Heart right ventricle (tissue), 16 donors: ENCODE measurements at places on chromosomes 11 and 22. TPM values are rescaled to one million over a fixed set of nuclear protein-coding genes. Genes with fewer than 3 reads are reported as not detected.

The SYCE3 gene
- not detected for total RNA-seq

The SCUBE2 gene
- total RNA-seq: 2.6 TPM

The KLHDC7B gene
- total RNA-seq: 0.11 TPM

The C22orf31 gene
- total RNA-seq: not detected

The TEX12 gene
- not detected for total RNA-seq

The SPON1 gene
- 4.4 TPM for total RNA-seq

The C11orf52 gene
- total RNA-seq: 2.5 TPM

The C11orf54 gene
- total RNA-seq: 29.0 TPM

The CDON gene
- 5.4 TPM for total RNA-seq

The TYMP gene
- 8.4 TPM for total RNA-seq

The TSSC4 gene
- 32.9 TPM for total RNA-seq

The GAS2 gene
- total RNA-seq: 7.4 TPM

The UCP3 gene
- total RNA-seq: 3.9 TPM

The MADD gene
- 35.7 TPM for total RNA-seq

The HSPB2 gene
- 45.4 TPM for total RNA-seq

The TRPC6 gene
- 0.85 TPM for total RNA-seq

The RFPL1 gene
- total RNA-seq: not detected

The JAML gene
- 4.3 TPM for total RNA-seq

The TTC28 gene
- 24.9 TPM for total RNA-seq

The MMP8 gene
- total RNA-seq: not detected

The PRSS23 gene
- total RNA-seq: 11.1 TPM

The GPHA2 gene
- not detected for total RNA-seq

The ELF5 gene
- not detected for total RNA-seq

The VSIG10L2 gene
- not detected for total RNA-seq

The KIF18A gene
- total RNA-seq: 0.38 TPM

The MPZL3 gene
- total RNA-seq: 2.2 TPM

The YAP1 gene
- total RNA-seq: 60.2 TPM

The CASTOR1 gene
- 6.5 TPM for total RNA-seq

The TMEM191B gene
- total RNA-seq: not detected

The DYNC2H1 gene
- total RNA-seq: 3.6 TPM
